ENCODE measurements at places on chromosomes 3 and 15. TPM values are rescaled to one million over a fixed set of nuclear protein-coding genes. Genes with fewer than 3 reads are reported as not detected.

Gene NMB
- total RNA-seq: 1.9 TPM

Gene GRAMD2A
- not detected for total RNA-seq

Gene ZCWPW2
- total RNA-seq: not detected

Gene CACNA2D2
- total RNA-seq: 2.4 TPM

Gene WDR93
- total RNA-seq: not detected

Gene CD200R1
- 2.4 TPM for total RNA-seq

Gene PIK3R4
- total RNA-seq: 32.4 TPM

Gene ISLR
- not detected for total RNA-seq

Gene CGNL1
- total RNA-seq: not detected

Gene PAQR9
- not detected for total RNA-seq

Gene CORO2B
- total RNA-seq: 0.07 TPM

Gene CYP8B1
- total RNA-seq: not detected

Gene ATP13A5
- total RNA-seq: not detected

Gene HMG20A
- total RNA-seq: 55.4 TPM

Gene ACKR4
- total RNA-seq: 0.51 TPM

Gene IMP3
- 66.5 TPM for total RNA-seq

Gene MFN1
- total RNA-seq: 43.9 TPM

Gene NOX5
- not detected for total RNA-seq

Gene DAZL
- not detected for total RNA-seq

Gene SERPINI2
- total RNA-seq: not detected

Gene ATP13A4
- total RNA-seq: 6.1 TPM

Gene CADPS
- not detected for total RNA-seq

Gene CADM2
- total RNA-seq: not detected

Gene LRRC2
- not detected for total RNA-seq

Gene RETNLB
- not detected for total RNA-seq

Gene TGM4
- total RNA-seq: not detected

Gene DUOXA1
- not detected for total RNA-seq

Gene SI
- not detected for total RNA-seq

Gene RABL3
- 24.5 TPM for total RNA-seq

Gene CYP11A1
- not detected for total RNA-seq

Gene CCDC13
- 0.70 TPM for total RNA-seq

Gene GOLGA6A
- total RNA-seq: not detected

Gene MYRIP
- total RNA-seq: not detected

Gene CCDC39
- total RNA-seq: 0.09 TPM

Gene FANCD2
- total RNA-seq: 101 TPM

Gene CEMIP
- total RNA-seq: not detected

Gene NAA50
- total RNA-seq: 109 TPM

Gene INKA1
- total RNA-seq: 0.30 TPM

Gene CIDEC
- total RNA-seq: not detected

Gene CPA3
- 0.16 TPM for total RNA-seq

Gene OR5K1
- not detected for total RNA-seq

Gene MAN2C1
- 106 TPM for total RNA-seq

Gene SLC12A1
- not detected for total RNA-seq

Gene TXNRD3
- 2.3 TPM for total RNA-seq

Gene WDR72
- total RNA-seq: not detected

Gene GPX1
- 264 TPM for total RNA-seq

Gene CLRN1
- not detected for total RNA-seq
